ENCODE measurements at places on chromosomes 16 and 17. TPM values are rescaled to one million over a fixed set of nuclear protein-coding genes. Genes with fewer than 3 reads are reported as not detected.

DNA sequence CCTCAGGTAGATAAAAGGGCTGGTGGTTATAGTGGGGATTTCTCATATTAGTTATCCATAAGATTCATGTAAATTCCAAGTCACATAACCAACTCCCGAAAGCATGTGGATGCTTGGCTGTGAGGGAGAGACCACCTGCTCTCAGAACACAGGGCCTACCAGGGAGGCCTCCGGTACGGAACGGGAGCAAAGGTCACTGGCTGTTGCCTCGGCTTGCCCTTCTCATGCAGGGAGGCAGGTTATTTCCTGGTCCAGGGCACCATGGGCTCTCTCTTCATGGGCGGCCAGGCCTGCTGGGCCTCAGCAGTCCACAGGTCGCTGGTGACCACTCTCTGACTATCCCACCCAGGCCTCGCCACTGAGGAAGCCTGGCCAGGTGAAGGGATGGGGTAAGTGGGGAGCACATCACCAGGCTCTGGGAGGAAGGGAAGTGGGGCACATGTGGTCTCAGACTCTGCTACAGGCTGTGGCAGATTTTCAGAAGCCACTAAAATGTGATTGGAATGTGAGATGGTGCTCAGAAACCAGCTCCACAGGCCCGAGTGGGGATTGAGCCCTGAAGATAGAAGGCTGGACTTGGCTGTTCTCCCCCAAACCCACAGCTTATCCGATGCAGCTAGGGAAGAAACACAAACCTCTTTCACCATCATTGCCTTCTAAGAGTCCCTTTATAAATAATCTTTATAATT is 45.4 kb downstream of the HNF1B start:
- no peaks in the 10 kb centered on the region for H3K36me3 ChIP-seq
- no peaks in the 10 kb centered on the region for H3K27me3 ChIP-seq
- H3K4me1 ChIP-seq, result no peaks in the 10 kb centered on the region
- no peak overlapping the region for H3K27ac ChIP-seq
- H3K4me3 ChIP-seq, result no peak overlapping the region
- DNase-seq, result no peak

GRCh38 chr17:32458371-32458770 is 14.1 kb downstream of the PSMD11 start:
- H3K4me1 ChIP-seq, result no peaks in the 10 kb centered on the region
- H3K36me3 ChIP-seq, result peaks cover 82% of the 10 kb centered on the region
- no peak overlapping the region for H3K27ac ChIP-seq
- no peak for DNase-seq
- H3K27me3 ChIP-seq, result no peaks in the 10 kb centered on the region
- H3K4me3 ChIP-seq, result no peak overlapping the region

- peak; percentile 75 for DNase-seq
- no peaks in the 10 kb centered on the region for H3K27me3 ChIP-seq
- H3K4me3 ChIP-seq, result no peak overlapping the region
- H3K4me1 ChIP-seq, result peaks cover 37% of the 10 kb centered on the region
These were observed 22.3 kb upstream of the PABPN1L start for GRCh38 chr16:88888461-88889387.

TMEM88 gene
- 19.0 TPM for total RNA-seq
